ENCODE measurements at places on chromosomes 2 and 18.

- DNase-seq, result no peak
Measured at GRCh38 chr18:12849548-12849947, 34.5 kb downstream of the PTPN2 start.

GRCh38 chr18:10715791-10716190 lies 190.0 kb downstream of the NAPG start:
- peak; percentile 36 for DNase-seq

DNA sequence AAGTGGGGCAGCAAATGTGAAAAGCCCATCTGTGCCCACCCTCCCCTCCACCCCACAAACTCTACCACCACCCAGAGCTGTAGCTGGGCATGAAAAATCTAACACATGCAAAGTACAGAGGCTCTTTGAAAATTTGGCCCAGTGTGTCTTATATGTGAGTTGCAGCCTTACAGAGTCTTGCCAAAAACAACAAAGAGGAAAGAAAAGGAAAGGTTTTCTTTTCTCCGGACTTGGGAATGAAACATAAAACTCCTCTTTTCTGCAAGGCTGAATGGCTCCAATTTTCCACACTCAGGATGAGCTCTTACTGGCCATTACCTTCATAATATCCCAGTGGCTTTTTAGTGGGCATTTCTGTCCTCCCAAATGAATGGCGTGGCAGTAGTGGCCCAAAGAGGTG lies 27.9 kb upstream of the POU3F3 start:
- DNase-seq, result no peak

DNA sequence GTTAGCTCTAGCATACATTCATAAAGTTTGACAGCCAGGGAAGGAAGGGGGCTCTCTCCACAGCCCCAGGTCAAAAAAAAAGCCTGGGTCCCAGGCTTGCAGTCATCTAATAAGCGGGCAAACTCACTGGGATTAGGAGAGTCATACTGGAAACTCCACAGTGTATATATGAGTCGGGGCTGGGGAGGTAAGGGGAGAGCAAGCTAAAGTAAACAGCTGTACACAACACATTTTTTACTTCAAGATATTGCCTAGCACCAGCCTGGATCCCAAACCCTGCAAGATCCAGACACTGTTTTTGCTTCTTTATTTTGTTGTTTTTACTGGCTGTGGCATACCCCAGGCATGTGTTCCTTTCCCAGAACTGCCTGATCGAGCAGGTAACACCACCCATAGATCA lies 291.3 kb upstream of the TANK start:
- DNase-seq, result peak; percentile 41

GRCh38 chr2:106322281-106322680 lies 128.2 kb upstream of the UXS1 start:
- DNase-seq, result no peak

- DNase-seq, result no peak
Measured at GRCh38 chr18:45503990-45504389, 111.3 kb upstream of the SLC14A2 start.
